HFFc6 (cell line): ENCODE measurements at places on chromosomes 4 and X. TPM values are rescaled to one million over a fixed set of nuclear protein-coding genes. Genes with fewer than 3 reads are reported as not detected.
A peak's percentile ranks its signal among the peaks of the same experiment; 100 is the strongest.

GRCh38 chrX:13837290-13837745 is 20.4 kb upstream of the GPM6B start:
- DNase-seq: no peak

DNA sequence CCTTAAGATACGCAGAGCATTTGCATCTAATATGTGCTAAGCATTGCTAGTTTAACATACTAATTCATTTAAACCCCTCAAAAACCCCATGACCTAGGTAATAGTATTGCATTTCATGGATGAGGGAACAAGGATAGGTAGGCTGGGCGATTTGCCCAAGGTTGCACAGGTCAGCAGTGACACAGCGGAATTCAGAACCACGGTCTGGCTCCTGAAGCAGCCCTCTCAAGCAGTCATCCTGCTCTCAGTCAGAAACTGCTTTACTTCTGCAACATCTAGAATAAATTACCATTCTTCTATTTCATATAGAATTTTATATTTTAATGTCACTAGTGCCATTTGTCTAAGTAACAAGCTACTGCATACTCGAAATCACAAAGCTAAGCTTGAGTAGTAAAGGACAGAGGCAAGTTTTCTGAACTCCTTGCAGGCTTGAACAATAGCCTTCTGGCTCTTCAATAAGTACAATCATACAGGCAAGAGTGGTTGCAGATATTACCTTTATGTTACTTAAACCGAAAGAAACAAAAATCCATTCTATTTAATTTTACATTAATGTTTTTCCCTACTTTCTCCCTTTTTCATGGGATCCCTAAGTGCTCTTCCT is 555 bp upstream of the SPP1 start:
- no peak for DNase-seq

DNA sequence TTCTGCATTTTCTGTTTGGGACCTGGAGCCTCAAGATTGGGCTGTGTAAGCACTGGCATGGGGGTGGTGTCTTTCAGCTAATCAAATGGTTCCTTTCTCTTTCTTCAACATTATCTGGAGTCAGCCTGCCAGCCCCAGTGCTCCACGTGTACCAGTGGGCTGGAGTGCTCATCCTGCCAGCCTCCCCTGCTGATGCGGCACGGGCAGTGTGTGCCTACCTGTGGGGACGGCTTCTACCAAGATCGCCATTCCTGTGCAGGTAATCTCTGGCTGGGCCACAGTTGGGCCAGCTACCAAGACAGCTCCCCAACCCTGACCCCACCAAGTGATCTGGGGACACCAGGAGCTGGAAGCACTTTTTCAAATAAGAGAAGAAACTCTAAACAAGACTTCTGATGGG is 229.2 kb downstream of the FRAS1 start:
- DNase-seq: no peak

- DNase-seq: no peak
These were observed 12.1 kb downstream of the CCDC22 start for GRCh38 chrX:49247346-49247745.

GRCh38 chr4:144410230-144410783 is 235.6 kb upstream of the HHIP start:
- no peak for DNase-seq

DNA sequence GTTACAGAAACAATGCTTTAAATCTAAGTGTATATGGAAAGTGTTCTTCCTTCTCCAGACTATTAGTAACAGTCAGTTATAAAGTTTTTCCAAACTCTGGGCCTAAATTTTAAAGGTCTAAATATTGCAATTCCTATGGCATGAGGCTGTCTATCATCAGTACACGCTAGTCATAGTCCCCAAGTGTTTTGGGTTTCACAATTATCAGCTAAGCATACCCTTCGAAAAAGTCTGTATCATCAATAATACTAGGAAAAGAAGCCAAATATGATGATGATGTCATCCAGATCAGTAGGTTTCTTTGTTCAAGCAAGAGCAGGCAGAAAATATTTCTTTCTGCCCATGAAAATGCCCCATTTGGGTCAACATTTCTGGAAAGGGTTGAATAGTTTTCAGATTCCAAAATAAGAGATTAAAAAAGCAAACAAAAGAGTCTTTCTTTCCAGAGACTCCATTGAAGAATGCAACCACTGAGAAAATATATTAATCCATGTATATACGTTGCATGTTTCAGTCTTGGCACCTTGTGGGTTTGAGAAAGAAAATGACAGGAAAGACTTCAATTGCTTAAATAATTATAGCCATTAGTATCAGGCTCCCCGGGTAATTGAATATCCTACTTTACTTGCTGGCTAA is 173.8 kb downstream of the CAMK2D start:
- DNase-seq: no peak

DNA sequence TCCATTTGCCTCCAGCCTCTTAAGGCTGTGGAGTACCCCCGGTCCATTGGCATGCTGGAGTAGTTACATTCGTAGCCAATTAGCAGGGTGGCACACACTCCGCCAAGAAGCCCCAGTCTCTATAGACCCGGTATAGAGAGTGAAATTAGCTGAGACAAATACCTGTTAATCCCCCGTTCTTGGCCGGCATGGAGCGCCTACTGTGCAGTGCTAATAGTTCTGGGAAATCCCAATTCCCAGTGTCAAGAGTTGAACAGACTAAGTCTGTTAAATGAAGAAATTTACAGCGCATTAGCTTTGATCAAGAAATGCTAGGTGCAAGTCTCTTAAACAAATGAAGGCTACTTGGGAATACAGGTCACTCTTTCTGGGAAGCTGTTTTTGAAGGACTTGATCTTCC is 127.8 kb upstream of the ARX start:
- no peak for DNase-seq

GRCh38 chr4:76831711-76832373 is 66.1 kb downstream of the SOWAHB start:
- DNase-seq: no peak

DNA sequence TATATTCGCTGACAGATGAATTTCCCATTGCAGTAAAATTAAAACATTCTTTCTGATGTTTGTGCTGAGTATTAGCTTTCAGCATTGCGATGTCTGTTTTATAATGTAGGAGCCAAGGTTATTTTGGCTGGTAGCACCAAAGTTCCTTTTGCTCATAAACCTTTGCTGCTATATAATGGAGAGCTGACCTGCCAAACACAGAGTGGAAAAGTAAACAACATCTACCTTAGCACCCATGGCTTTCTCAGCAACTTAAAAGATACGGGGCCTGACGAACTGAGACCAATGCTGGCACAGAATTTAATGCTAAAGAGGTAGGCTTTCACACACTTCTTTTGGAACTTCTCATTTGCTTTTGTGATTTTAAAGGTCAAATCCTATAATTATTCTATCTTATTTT is 46.0 kb downstream of the WDR19 start:
- DNase-seq: no peak

DNA sequence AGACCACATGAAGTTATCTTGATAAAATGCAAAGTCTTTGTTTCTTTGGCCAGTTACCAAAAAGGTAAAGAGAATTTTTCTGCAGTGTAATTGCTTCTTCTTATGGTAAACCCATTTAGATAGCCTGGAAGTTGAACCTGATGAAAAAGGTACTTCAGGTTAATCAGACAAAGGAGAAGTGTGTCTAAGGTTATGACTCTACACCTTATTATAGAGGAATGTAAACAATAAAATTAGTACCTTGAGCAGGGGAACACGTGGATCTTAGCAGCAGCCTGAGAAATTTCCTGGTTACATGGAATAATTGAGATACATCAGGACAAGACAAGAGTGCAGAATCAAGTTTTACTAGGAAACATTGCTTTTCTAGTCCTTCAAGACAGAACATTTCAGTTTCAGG is 70.8 kb downstream of the RAP1GDS1 start:
- no peak for DNase-seq

GRCh38 chrX:69189576-69190371 is 24.5 kb upstream of the PJA1 start:
- DNase-seq: no peak

DNA sequence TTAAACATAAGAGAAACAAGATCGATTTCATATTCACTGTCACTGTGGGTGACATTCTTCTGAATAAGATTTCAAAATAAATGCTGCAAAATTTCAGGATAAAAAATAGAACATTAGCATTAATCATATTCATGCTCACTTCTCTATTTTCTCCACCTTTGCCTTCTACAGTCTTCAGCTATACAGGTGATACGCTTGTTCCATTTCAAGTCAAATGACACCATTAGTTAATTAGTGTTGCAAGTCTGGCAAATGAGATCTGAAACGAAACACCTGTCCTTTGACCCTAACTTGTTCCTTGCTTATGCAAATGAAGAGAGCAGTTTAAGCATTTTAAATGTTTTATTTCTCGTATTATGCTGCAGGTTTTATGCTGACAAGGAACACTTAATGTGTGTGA is 667.5 kb upstream of the MAGEB2 start:
- no peak for DNase-seq

DNA sequence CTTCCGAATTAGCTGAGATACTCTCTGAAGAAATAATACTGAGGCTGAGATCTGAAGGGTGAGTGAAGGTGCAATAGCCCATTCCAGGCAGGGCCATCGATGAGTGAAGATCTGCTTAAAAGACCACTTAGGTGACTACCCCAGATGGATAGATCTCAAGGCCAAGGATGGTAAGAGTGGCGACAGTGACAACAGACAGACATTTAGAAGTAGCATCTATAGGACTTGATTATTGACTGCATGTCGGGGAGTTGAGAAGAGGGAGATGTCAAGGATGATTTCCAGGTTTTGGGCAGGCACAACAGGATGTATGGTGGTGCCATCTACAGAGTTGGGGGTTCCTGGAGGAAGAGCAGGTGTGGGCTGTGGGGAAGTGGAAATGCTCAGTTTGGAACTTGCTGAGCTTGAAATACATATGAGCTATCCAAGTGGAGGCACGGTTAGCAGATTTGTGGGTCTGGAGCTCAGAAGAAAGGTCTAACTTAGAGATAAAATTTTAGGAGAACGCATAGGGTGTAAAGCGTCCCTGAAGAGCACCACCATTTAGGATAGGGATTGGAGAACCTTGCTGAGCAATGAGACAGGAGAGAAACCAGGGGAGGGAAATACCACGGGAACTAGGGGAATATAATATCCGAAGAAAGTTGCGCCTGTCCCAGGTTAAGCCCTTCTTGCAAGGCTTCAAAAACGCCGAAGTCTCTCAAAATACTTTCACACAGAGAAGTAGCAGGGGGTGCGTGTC is 688 bp downstream of the UFSP2 start:
- DNase-seq: no peak

GRCh38 chr4:147991543-147992283 is 259.8 kb downstream of the ARHGAP10 start:
- DNase-seq: no peak

DNA sequence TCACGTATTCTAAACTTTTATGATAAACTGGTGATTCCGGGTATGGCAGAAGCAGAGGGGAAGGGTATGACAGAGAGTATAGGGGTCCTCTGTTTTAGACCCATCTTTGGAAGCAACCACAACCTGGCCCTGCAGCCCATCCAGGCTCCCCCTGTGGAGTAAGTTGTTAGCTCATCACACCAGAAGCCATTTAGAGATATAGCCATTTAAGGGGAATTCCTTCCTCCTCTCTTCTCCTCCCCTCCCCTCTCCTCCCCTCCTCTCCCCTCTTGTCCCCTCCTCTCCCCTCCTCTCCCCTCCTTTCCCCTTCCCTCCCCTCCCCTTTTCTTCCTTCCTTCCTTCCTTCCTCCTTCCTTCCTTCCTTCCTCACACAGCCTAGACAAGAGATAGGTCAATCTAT is 197.3 kb upstream of the LDB2 start:
- no peak for DNase-seq

- no peak for DNase-seq
These were observed 348.7 kb upstream of the HAND2 start for GRCh38 chr4:173878701-173879100.

GRCh38 chr4:147651563-147651962 is 32.4 kb downstream of the PRMT9 start:
- no peak for DNase-seq

- no peak for DNase-seq
These were observed 276.1 kb downstream of the BCOR start for GRCh38 chrX:39821709-39822095.

DNA sequence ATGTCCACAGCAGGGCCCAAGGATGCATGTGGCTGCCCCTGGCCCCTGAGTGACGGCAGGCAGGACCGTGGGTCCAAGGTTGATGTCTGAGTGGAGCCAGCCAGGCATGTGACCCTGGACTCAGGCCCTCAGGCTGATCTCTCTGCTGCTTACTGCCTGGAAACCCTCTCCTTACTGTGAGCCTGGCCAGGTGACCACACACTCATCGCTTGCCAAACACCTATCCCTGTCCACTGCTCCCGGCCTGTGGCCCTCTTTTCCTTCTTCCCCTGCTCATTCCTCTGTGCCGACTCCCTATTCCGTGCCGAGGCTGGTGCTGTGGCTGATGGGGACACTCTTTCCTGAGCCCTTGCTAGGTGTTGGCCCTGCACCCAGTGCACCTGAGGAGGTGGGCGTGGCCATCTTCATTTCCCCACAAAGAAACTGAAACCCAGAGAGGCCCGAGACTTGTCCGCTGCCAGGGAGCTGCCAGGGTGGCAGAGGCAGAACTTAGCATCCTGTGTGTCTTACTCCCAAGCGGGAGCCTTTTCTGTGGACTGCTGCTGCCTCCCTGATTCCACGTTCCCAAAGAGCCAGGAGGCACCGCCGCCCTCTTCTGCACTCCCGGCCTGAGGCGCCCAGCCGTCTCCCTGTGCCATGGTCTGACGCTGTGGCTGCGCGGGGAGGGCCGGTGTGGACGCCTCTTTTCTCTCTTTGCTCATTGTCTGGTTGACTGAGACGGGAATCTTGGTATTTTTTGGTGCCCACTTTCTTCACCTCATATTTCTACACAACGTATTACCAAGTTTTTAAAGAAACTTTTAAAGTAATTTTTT is 11.2 kb upstream of the RNF4 start:
- no peak for DNase-seq

- DNase-seq: peak; percentile 27
These were observed 563.9 kb downstream of the GRXCR1 start for GRCh38 chr4:43456383-43456782.

DNA sequence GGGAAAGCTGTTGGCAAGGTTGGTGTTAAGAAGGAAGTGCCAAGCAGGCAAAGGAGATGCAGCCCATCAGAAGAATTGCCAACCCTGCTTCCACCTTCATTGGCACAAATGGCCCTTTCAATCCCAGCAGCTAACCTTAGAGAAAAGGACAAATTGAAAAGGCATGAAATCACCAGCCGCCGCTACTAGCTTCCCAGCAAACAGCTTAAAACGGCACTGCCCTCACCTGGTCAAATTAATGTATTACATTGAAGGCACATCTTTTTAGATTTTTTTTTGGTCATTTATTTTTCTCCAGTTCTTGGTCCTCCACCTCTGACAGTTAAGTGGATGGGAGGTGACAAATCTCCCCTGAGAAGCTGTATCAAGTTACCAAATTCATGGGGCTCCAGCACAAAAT is 51.0 kb upstream of the NHSL2 start:
- DNase-seq: peak; percentile 17

Gene PDGFC
- total RNA-seq: 71.5 and 113 TPM in 2 replicates

Gene NAA11
- not detected in 3 replicates for total RNA-seq

Gene FMR1NB
- total RNA-seq: not detected in 3 replicates

Gene RNF212
- total RNA-seq: not detected in 3 replicates

Gene MAOA
- 0.25 TPM in 1 of 3 replicates, not detected in the others for total RNA-seq

Gene PPA2
- total RNA-seq: 56.7 to 64.0 TPM (median 61.9 TPM) in 3 replicates

Gene TRO
- 13.3 to 17.4 TPM (median 13.8 TPM) in 3 replicates for total RNA-seq

Gene SLC6A8
- total RNA-seq: 18.8 to 33.8 TPM (median 33.2 TPM) in 3 replicates

Gene ARHGAP6
- total RNA-seq: 0.66 to 1.3 TPM (median 0.69 TPM) in 3 replicates

Gene TMSB4X
- 2,541 to 2,842 TPM (median 2,545 TPM) in 3 replicates for total RNA-seq

Gene LGI2
- total RNA-seq: not detected in 3 replicates

Gene RAB9B
- total RNA-seq: 0.24 to 0.28 TPM (median 0.25 TPM) in 3 replicates
